Adipose tissue (tissue), 3 donors: ENCODE measurements at places on chromosomes 1 and 21. TPM values are rescaled to one million over a fixed set of nuclear protein-coding genes. Genes with fewer than 3 reads are reported as not detected.

The CYP4B1 gene
- polyA plus RNA-seq = 63.3 TPM

The SH2D1B gene
- 0.90 TPM for polyA plus RNA-seq

The SLAMF8 gene
- polyA plus RNA-seq = 2.7 TPM

The PRAMEF26 gene
- polyA plus RNA-seq = not detected

The LHX8 gene
- not detected for polyA plus RNA-seq

The TAS1R3 gene
- polyA plus RNA-seq = 0.19 TPM

The TFF3 gene
- polyA plus RNA-seq = 99.3 TPM

The CDC20 gene
- polyA plus RNA-seq = 0.89 TPM

The IQCC gene
- polyA plus RNA-seq = 1.5 TPM

The FAM72D gene
- polyA plus RNA-seq = 0.06 TPM

The ZFP69B gene
- polyA plus RNA-seq = 0.70 TPM

The SKI gene
- 69.2 TPM for polyA plus RNA-seq

The KCNJ10 gene
- polyA plus RNA-seq = 0.09 TPM

The HJV gene
- not detected for polyA plus RNA-seq

The IKBKE gene
- polyA plus RNA-seq = 2.5 TPM

The LDLRAD1 gene
- not detected for polyA plus RNA-seq

The CCDC30 gene
- 0.90 TPM for polyA plus RNA-seq

The RPTN gene
- not detected for polyA plus RNA-seq

The SHISAL2A gene
- 0.26 TPM for polyA plus RNA-seq

The CDC42BPA gene
- 14.5 TPM for polyA plus RNA-seq

The OR2L3 gene
- polyA plus RNA-seq = not detected

The SPRR5 gene
- not detected for polyA plus RNA-seq

The FMN2 gene
- polyA plus RNA-seq = 0.37 TPM

The ANGPTL7 gene
- 1.7 TPM for polyA plus RNA-seq

The RBBP4 gene
- polyA plus RNA-seq = 41.3 TPM

The SMPDL3B gene
- polyA plus RNA-seq = 1.0 TPM

The CD84 gene
- 1.4 TPM for polyA plus RNA-seq

The ANKRD65 gene
- polyA plus RNA-seq = 10.6 TPM

The OR6N2 gene
- polyA plus RNA-seq = not detected

The INAVA gene
- 11.4 TPM for polyA plus RNA-seq

The PRUNE1 gene
- 14.2 TPM for polyA plus RNA-seq

The PDE4B gene
- 10.0 TPM for polyA plus RNA-seq

The S100A5 gene
- not detected for polyA plus RNA-seq

The NMNAT2 gene
- 1.9 TPM for polyA plus RNA-seq

The SPRR1B gene
- 2.6 TPM for polyA plus RNA-seq

The UBR4 gene
- polyA plus RNA-seq = 37.3 TPM
